ENCODE measurements at places on chromosomes 1 and 21.
A peak's percentile ranks its signal among the peaks of the same experiment; 100 is the strongest.

- peak; percentile 60 for DNase-seq
Observed at GRCh38 chr1:65066766-65067490, 81.1 kb upstream of the AK4 start.

DNA sequence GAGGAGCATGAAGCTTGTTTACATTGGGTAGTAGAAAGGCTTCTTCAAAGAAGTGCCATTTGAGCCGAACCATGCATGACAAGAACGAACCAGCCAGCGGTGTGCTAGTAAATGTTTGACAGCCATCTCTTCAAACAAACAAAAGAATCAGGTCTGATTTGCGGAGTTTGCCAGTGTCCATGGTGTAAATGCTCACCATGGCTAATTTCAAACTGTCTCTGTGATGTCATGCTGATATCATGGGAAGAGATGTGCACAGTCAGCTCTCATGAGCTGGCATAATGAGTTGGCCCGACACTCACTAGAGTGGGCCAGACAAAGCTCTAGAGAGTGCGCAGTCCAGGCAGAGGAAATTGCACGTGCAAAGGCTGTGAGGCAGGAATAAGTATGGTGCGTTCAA, 101.1 kb downstream of the KAZN start:
- DNase-seq: no peak

DNA sequence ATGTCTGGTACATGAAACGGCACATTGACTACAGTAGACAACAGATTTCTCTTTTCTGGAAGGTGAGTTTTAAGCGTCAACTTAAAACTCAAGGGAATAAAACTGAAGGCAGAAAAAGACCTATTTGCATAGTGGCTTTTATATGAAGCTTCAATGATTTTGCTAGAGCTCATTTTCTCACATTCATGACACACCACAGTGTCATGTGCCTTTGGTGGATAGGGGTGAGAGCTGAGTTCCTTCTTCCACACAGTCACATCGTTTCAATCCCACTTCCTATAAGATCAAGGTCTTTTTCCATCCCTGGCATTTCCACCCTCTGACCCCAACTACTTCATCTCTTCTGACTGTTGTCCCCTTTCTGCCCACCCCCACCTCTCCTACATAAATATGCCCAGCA, 31.0 kb downstream of the IL12RB2 start:
- no peak for DNase-seq

- no peak for DNase-seq
Observed at GRCh38 chr1:25873120-25873519, 2.4 kb downstream of the PAQR7 start.

DNA sequence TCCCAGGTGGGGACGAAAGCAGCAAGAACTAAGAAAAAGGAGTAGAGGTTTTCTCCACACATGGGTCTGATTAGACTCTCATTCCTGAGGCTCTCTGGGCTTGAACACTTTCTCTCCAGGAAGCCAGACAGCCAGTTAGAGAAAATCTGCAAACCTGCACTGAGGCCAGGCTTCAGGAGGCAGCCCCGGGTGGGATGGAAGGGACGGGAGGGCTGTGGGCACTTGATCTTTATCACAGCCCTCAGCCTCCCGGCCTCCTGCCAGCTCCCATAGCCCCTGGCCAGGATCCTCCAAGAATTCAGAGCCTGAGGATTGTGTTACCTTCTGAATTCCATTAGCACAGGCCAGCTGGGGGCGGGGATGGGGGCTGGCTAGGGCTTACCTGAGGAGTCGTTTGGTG, 40.1 kb downstream of the SERTAD4 start:
- DNase-seq: no peak

DNA sequence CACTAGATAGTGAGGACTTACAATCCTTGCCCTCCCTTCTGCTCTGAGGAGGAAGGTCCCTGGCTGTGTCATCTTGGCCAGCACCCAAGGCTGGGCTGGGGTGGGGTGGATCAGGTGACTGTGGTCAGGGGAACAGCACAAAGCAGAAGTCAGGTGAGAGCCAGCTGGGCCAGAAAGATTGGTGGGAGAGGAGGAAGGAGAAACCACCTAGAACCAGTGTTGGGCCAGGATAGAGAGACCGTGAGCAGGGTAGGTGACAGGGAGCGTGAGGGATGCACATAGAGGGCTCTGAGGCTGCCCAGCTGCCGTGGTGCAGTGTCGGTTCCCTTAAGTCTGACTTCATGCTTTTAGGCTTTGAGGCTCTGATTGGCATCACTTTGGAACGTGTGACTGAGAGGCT, 22.7 kb downstream of the NCF2 start:
- no peak for DNase-seq

- DNase-seq: no peak
Observed at GRCh38 chr1:156809711-156810366, 6.8 kb downstream of the SH2D2A start.

DNA sequence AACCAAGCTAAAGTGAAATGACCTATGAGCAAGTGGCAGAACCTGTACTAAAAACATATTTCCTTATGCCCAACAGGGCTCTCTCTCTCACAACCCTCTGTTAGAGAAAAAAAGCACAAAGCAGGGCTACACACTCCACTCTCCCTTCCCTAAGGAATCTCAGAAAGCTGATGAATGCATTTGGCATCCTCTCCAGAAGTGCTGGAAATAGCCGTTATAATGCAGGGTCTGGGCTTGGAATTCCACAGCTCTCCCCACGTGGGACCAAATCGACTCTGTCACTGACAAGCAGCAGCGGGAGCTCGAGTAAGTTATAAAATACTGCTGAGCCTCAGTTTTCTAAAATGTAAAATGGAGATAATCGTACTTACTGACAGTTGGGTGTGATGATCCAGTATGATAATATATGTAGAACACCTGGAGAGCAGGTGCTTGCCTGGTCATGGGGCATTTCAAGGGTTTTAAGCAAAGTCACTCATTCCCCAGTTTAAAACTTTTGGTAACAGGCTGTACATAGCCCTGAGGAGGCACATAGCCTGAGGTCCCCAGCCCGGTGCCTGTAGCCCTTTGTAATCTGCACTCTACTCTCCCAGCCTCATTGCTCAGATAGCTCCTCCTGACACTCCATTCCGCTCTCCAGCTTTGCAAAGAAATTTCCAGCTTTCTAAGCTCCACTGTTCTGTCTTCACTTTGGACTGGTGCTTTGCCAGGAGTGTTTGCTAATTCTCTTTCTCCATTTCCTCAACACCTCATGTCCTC, 175.6 kb upstream of the DAB1 start:
- DNase-seq: no peak

DNA sequence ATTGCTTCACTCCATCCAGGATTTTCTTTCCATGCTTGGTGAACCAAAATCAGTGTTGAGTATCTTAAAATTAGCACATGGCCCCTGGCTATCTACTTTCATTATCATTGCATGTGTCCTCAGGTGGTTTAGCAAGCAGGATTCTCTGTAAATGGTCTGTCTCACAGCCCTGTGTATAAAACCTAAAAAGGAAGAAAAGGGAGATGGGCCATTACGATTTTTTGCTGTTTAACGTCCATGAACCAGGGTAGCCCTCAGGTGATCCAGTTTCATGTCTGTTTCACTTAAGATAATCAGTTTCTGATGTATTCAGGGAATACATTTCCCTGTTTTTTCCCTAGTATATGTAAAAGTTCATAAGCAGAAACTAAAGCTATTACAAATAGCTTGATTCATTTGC, 238.2 kb downstream of the NFIA start:
- no peak for DNase-seq

All from stimulated activated effector memory CD8-positive, alpha-beta T cell treated with anti-CD3 and anti-CD28 coated beads, Interleukin-12 subunit alpha, Interleukin-12 subunit beta, amount 100 ng/mL, for 72 hours (primary cell).